ENCODE measurements at places on chromosomes 7 and 10.

DNA sequence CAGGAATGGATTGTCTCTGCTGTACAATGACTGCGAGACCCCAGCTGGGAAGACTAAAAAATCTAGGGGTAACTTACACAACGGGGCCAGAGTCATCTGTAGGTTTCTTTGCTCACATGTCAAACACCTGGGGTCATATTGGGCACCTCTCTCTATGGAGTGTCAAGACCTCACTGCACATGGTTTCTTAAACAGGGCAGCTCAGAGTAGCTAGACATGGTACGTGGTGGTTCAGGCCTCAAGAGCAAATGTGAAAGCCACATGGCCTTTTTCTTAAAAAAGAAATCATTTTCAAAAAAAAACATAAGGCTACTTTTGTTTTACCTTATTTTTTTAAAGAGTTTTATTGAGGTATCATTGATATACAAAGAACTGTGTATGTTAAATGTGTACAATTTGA is 162.2 kb upstream of the ITGB1 start:
- DNase-seq = no peak

- no peak for DNase-seq
Observed at GRCh38 chr10:23063045-23063972, 32.1 kb upstream of the MSRB2 start.

DNA sequence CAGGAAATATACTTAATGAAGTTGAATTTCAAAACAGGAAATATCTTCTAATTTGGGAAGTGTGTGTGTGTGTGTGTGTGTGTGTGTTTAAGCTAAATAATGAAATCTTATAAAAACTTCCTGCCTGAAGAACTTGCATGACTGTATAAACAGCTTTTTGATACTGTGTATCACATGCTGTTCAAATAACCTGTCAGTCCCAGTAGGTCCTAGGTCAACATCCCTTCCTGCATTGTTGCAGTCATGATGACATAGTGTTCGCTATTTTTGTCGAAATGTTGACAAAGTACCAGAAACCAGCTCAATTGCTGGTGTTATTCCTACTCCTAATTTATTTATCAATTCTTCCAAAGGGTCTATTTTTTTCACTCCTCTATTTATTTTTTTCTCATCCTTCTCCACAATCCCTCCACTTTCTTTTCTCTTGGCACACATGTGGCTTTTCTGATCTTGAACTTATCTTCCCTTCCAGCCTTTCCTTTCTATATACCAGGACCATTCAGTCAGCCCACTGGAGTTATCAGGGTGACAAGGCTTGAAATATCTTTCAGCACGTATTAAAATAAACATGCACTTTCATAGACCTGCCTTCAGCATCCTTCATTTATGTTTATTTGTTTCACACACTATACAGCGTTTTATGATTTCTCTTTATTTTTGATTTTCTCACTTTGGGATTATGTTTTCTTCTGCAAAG is 115.8 kb downstream of the PLXDC2 start:
- no peak for DNase-seq

DNA sequence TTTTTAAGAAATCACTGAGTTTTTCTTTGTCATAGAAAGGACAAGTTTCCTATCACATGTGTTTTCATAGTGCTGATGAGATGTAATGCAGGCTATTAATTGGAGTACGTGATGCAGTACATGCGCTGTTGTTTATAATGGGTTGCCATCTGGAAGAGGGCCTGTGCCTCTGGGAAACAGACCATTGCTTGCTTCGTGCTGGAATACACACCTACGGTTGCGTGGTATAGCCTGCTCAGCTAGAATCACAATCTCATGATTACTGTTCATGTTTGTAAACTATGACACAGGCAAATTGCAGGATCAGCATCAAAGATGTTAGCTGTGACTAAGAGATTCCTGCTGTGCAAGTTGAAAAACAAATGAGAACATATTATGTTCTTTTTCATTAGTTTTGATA is 107.2 kb upstream of the STEAP1B start:
- no peak for DNase-seq

GRCh38 chr10:96814264-96814663 is 17.8 kb upstream of the LCOR start:
- no peak for DNase-seq

DNA sequence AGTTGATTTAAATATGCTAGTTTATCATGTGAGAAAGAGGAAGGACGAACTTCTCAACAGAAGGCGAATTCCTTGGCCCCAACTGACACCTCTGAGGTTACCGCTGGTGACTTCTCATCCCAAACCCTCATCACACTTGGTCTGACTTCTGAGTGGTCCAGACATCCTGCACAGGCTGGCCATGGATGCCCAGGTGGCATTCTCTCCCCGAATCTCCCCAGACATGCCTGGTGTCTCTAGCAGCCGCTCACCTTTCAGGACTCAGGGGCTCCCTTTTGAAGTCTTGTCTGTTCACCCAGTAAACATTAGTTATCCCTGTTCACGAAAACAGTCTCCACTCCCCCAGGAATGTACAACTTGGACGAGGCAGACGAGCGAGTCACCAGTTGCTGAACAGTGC is 157.7 kb downstream of the ADARB2 start:
- no peak for DNase-seq

DNA sequence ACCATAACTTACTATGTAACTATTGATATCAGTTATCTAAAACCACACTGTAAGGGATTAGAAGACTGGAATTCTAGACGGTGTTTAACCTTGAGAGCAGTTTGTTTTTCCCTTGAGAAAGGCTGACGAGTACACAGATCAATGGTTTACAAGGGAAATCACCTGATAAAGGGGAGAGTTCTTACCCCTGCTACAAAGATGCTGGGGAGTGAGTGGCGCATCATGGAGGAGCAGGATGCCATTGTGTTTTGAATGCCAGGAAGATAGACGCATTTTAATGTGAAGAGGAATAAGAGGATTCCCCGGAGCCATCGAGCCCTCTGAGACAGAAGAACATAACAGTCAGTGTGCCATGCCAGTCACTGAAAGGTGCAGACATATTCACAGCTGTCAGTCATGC is 145.2 kb downstream of the PKD1L1 start:
- peak; percentile 49 for DNase-seq

GRCh38 chr10:94299417-94299816 is 63.3 kb downstream of the NOC3L start:
- DNase-seq = no peak
